ENCODE measurements at places on chromosomes 5 and 9.

- DNase-seq: no peak
Measured at GRCh38 chr5:32138839-32139493, 35.2 kb downstream of the GOLPH3 start.

DNA sequence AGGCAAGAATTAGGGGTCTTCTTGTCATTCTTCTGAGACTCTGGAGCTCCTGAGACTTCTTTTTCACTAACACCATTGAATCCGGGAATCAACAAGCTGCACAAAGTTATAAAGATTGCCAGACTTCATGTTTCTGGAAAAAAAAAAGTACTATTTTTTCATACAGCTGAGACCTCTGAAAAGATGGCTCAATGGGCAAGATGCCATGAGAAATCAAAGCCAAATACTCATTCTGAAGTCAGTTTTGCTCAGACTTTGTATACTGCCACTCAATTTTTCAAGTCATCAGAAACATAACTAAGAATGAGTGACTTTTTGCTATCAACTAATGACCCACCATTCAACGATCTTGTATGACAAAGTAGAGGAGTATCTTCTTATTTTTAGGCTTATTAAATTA is 512.0 kb downstream of the RAB3C start:
- DNase-seq: no peak

- peak; percentile 13 for DNase-seq
Measured at GRCh38 chr5:89241186-89241585, 358.2 kb upstream of the MEF2C start.

GRCh38 chr9:121362813-121363621 is 7.0 kb downstream of the STOM start:
- DNase-seq: no peak
